ENCODE measurements at places on chromosomes 12 and 14.

DNA sequence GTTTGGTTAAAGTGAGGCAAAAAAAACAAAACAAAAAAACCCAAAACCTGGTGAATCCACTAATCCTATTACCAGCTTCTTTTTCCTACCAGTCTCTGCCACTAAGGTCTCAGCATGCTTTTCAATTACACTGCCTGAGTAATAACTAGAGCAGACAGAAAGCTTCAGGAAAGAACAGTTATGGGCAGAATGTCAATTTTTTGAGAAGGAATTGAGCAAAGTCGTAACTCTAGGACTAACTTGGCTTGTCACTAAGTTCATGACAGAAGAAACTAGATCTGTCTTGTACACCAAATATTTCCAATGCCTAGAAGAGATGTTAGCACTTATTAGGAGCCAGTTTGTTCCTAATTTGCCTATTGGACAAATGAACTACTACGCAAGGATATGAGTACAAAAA lies 148.8 kb upstream of the CNOT2 start:
- DNase-seq: no peak

DNA sequence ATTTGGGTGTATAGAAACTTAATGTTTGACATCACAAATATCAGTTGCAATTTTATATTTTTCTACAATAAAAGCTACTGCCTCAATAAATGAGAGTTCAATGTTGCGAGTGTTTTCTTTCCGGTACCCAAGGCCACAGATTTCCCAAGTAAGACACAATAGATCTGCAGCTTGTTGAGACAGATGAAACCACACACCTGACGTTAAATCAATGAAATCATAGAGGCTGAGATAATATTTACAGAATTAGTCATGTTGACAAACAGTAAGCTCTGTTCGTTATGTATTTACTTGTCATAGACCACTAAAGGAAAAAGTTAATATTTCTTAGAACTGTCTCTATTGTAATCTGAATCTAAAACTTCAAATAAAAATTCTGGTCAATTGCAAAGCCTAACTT lies 49.2 kb upstream of the PTHLH start:
- DNase-seq: no peak

DNA sequence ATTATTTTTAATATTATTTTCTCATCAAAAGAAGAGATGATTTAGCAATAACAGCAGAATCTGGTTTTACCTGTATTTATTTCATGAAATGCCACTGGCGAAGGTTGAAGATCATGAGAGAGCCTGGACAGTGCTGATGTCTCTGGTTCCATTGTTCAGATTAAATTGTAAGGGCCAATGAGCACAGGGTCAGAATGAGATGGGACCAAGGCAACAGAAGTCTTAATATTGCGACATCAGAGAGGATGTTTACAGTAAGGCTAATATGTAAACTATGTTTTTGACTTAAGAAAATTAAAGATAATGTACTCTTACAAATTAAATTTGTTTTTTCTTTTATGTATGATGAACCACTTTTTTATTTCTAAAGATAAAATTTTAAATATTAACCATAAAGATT lies 35.2 kb upstream of the KLRD1 start:
- DNase-seq: no peak

DNA sequence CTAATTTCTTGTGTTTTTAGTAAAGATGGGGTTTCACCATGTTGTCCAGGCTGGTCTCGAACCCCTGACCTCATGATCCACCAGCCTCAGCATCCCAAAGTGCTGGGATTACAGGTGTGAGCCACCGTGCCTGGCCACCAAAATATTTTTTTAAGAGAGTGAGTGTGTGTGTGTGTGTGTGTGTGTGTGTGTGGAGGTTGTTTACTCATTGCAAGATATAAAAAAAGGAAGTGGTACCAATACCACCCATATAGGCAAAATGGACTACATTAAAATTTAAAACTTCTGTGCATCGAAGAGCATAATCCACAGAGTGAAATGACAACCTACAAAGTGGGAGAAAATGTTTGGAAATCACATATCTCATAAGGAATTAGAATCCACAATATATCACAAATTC lies 15.5 kb upstream of the CLEC2A start:
- DNase-seq: no peak

DNA sequence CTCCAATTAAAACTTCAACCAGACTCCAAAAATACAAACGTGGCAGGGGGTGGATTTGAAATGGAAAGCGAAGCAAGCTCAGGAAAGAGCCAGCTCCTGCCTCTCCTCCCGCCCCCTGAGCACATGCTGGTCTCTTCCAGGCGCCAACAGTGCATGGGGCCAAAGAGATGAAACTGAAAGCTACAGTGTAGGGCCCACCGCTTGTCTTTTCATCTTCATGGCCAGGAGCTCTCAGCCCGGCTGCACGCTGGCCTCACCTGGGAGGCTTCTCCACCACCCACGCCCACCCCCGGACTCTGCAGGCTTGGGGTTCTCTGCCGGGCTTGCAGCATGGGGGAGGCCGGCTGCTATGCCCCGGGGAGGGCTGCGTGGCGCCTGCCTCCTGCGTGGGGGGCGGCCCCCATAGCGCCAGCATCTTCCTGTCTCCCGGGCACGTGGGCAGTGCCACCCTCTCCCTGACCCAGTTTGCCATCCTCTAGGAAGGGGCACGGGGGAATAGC lies 2.0 kb downstream of the RIMBP2 start:
- DNase-seq: no peak

DNA sequence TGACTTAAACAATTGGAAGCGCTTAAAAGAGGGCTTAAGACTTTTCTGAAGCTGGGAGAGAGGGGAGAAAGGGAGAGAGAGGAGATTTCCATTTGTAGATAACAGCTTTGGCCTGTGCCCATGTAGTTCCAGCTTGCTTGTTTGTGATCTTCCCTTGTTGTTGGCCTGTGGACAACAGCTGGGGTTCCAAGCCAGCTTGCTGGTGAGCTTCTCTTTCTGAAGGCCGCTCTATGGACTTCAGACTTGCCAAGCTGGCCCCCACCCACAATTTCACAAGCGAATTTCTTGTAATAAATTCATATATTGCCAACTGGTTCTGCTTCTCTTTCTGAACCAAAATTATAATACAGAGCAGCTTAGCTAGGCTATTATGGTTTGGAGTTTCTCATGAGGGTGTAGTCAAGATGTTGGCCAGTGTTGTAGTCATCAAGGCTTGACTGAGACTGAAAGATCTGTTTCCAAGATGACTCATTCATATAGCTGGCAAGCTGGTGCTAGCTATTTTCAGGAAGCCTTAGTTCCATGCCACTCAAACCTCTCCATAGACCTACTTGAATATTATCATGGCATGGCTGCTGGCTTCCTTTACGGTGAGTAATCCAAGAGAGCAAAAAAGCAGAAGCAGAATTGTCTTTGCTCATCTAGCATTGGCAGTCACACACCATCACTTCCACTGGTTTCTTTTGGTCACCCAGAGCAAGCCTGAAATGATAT lies 89.4 kb downstream of the ATP23 start:
- DNase-seq: no peak

DNA sequence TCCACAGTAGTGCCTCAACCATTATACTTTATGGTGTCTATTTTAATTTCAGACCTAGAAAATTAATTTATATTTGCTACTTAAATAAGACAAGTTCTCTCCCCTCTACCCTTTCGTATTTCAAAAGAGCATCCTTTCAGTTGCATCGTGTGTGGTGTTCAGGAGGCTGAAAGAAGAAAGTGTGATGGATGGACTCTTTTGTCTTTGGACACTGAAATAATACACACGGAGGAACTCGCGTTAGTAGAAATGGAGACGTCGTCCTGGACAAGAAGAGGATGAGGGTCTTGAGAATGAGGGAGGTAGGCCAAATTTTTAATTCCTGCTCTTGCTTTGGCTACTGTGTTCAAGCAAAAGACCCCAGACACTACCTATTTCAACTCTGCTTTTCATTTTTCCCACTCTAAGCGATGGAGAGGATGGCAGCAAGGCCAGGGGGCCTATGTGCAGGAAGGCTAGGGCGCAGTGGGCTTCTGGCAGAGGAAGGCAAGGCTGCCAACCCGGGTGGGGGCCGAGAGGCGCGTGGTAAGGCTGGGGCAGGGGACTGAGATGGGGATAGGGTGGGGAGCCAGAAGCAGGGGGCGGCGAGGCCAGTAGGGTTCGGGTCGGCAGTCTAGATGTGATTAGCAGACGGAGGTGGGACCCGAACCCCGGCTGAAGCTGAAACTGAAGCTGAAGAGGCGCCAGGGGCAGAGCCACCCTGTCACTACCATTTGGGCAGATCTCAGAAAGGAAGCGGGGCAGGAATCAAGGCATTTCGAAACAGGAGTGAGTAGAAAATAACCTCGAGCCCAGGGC lies 722 bp downstream of the TMED8 start:
- DNase-seq: peak; percentile 43

DNA sequence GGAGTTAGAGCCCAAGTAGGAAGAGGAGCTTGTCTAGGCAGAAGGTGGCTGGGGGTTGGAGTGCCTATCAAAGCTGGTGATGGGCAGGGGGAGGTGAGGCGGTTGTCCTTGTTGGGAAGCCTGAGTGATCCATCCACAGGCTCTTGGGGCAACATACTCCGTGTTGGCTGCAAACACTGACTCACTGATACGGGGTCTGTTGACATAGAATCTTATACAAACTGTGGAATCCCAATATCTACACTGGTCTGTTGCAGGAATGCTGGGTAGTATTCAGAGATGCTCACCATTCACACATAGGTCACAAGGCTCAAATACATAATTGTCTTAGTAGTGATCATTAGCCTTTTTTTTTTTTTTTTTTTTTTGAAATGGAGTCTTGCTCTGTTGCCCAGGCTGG lies 26.0 kb downstream of the ERH start:
- no peak for DNase-seq

DNA sequence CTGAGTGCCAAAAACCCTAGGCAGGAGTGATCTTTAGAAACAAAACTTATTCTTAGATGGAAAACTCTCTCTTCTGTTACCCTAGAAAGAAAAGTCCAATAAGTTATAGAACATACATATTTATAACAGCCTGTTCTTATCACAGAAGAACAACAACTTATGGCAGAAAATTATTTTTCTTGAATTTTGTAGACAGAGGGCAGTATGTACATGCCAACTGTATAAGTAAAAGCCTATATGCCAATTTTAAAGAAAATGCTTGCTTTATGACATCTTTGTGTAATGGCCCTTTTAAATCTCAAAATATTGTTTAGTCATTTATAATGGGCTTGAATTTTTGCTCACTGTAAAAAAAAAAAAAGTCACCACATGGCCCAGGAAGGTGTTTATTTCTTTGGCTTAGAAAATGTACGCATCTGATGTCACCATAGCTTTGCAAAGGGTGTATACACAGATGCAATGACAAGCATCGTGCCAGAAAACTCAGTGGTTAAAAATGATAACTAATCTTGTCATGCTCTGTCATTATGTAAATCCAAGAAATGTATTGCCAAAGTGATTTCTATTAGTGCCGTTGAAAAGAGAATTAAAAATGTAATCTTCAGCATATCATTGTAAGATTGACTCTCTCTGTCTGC lies 38.3 kb upstream of the GRIP1 start:
- no peak for DNase-seq

- DNase-seq: no peak
These were observed 3.2 kb upstream of the ZNF839 start for GRCh38 chr14:102316338-102316742.

DNA sequence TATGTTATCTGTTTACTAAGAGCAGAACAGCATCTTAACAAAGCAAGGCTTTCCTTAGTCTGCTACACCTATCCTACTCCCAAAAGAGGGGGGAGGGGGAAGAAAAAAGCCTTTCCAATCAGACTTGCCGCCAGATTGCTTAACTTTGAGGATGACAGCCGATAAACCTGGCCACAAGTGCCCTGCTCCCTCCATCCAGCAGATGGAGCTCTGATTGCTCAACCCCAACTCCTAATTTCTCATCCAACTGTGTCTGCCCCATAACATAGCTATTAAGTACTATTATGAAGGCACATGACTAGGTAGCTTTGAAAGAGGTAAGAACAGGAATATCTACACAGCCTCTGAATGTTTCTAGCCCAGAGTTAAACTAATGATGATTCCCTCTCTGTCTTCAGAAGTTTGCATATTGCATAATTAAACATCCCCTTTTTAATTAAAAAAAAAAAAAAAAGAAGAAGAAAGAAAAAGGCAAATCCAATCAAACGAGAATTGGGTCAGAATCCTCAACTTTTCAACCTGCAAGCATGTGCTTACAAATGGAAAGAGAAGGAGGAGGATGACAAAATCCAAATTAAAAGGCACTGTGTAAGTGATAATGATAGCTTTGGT lies 247.4 kb downstream of the GALC start:
- no peak for DNase-seq

DNA sequence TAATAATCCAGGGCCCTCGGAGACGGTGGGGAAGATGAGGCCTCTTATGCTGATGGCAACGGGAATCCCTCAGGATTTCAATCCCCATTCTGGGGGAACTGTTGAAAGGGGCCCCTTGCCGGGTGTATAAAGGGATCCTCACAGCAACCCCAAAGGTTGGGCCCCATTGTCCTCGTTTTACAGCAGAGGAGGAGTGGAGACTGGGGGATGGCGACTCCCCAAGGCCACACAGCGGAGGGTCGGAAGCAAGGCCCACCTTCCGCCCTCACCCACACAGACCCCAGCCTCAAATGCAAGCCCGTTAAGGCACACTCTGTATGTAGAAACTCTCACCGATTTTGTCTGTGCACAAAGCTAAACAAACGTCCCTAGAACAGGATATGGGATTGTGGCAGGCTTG lies 327.9 kb upstream of the DIO3 start:
- no peak for DNase-seq

DNA sequence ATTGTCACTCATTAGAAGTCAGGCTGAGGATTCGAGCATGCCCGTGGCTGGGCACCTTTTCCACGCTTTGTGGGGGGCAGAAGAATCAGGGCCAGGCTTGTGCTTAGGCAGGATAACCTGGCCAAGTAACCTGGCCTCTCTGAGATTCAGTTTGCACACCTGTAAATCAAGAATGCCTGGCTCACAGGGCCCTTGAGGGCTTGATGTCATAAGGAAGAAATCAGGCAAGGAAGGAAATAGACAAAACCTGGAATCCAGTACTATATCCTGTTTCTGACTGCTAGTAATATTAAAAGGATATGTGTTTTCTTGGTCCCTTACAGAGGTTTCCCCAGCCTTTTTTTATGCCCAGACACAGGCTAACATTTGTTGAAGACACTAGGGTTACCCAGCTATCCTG lies 91.9 kb downstream of the SAMD4A start:
- no peak for DNase-seq

GRCh38 chr14:104795781-104796686 lies 486 bp upstream of the AKT1 start:
- DNase-seq: no peak

GRCh38 chr14:101174522-101174838 lies 271.0 kb upstream of the RTL1 start:
- DNase-seq: no peak

GRCh38 chr14:63853831-63854293 lies 1.1 kb downstream of the SYNE2 start:
- DNase-seq: peak; percentile 79
